ENCODE measurements at places on chromosomes 11 and 22.
A peak's percentile ranks its signal among the peaks of the same experiment; 100 is the strongest.

DNA sequence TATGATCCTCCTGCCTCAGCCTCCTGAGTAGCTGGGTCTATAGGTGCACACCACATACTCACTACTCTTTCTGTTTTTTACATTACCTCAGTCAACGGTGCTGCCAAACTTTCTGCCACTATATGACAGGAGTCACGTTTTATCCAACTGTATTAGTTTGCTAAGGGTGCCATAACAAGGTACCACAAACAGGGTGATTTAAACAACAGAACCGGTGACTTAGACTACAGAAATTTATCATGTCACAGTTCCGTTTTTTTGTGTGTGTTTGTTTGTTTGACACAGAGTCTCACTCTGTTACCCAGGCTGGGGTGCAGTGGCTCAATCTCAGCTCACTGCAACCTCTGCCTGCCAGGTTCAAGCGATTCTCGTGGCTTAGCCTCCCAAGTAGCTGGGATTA lies 6.3 kb upstream of the SWAP70 start:
- DNase-seq = no peak

- no peak for DNase-seq
These were observed 39.9 kb downstream of the SERGEF start for GRCh38 chr11:17972987-17973386.

- DNase-seq = no peak
These were observed 833 bp downstream of the NHERF4 start for GRCh38 chr11:119185981-119186634.

DNA sequence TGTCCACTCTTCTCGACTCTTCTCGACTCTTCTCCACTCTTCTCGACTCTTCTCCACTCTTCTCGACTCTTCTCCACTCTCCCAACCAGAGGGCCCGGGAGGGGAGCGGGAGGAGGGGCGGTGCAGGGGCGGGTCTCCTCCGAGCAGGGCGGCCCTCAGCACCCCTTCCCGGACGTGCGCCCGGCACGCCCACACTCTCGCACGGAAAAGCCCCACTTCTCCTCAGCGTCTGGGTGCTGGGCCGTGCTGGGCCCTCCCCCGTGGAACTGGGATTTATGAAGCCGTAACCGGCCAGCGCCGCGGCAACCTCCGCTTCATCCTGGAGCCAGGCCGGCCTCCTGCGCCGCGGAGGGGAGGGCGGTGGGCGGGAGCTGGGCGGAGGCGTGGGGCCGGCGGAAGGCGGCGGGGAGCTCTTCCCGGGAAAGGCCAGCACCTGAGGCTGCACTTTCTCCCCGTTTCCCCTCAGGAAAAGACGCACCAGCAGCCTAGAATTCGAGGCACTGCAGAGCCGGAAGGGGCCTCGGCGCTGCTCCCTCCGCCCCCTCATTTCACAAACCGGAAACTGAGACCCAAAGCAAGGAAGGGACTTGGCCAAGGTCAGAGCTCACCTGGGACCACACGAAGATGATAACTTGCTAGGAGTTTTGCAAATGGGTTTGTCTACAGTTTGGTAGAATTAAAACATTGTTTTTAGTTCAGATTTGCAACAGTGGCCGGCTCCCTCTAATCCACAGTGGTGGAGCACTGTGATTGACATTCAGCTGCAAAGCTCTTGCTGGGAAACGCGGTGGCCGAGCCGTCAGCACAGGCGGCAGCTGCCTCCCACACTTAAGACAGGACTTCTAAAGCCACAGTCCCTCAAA lies 31.6 kb upstream of the JAM3 start:
- DNase-seq = peak; percentile 46

- DNase-seq = no peak
These were observed 47.1 kb upstream of the CTSC start for GRCh38 chr11:88384669-88385005.

- no peak for DNase-seq
These were observed 57.7 kb downstream of the APOL5 start for GRCh38 chr22:35775339-35775738.

- no peak for DNase-seq
These were observed 83.0 kb downstream of the MORC2 start for GRCh38 chr22:30885591-30885990.

DNA sequence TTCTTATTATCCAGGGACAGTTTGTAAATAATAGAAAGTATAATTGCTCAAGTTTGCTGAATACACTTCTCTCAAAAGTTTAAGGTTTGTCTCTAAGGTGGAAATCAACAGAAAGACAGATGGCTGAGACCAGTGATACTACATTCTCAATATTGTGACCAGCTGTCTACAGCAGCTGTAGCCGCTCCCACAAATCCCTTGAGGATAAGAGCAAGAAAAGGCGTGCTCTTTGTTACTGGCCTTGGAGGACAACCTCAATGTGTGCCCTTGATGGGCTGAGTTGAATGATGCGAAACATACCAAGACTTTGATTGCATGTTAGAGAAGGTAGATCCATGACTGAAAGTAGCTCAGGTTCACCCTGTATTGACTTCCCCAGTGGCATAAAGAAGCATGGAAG lies 6.1 kb downstream of the OR6M1 start:
- no peak for DNase-seq

DNA sequence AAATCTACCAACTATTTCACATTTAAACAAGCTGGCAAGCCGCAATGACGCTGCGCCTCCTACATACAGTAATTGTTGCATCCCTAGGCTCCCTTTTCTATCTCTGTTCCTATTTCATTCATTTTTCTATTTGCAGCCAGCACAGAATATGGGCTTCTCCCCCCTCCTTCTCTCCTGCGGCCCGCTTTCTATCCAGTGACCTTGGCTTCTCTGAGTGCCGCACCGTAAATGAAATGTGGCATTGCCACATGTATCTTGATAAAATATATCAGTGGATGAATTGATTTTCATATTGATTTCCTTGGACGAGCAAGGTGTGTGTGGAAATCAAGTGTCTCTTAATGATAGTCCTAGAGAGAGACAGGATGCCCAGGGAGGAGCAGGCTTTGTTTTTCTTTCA lies 70.2 kb downstream of the ZBTB16 start:
- no peak for DNase-seq

DNA sequence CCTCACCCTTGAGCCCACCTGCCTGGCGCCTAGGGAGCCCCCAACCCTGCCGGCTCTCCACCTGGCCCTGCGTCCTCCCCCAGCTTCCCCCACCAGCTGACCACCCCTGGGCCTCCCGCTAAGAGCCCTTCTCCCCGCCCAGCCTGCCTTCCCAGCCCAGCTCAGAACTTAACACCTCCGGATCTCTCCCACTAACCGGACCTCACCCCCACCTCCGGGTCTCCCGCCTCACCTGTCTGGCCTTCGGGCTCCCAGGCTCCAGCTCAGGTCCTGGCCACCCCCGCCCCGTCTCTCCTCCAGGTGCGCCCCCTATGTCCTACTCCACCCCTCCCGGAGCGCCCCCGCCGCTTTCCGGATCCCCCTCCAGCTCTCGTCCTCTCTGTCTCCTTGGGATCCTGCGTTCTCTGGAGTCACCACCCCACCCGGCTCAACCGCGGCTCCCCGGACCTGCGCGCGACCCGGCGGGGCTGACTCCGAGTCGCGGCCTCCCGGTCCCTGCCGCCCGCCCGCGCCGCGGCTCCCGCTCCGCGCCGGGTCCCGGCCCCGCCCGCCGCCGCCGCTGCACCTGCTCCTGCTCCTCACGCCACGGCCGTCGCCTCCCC lies at the start of gene KCNJ11:
TSS of gene KCNJ11 (minus strand) at position 51 of the 602 bp plus-strand sequence. CDS start 568 bp downstream, outside the sequence.
- DNase-seq = no peak

DNA sequence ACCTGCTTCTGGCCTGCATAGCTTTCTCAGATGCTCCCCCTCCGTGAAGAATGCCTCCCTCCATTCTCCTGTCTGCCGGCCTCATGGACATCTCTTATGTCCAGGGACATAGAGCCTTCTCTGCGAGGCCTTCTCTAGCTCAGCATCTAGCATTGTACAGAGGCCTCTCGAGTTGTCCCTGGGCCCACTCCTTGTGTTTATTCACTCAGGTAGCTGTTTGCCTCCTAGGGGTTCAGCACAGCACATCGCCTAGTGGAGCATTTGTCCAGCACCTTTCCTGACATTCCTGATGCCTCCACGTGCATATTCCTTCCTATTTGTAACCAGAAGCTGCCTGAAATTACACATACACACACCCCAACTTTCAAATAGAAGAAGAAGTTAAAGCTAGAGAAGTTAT lies 101.3 kb downstream of the TBC1D22A start:
- no peak for DNase-seq

Data from stimulated activated CD4-positive, alpha-beta T cell treated with anti-CD3 and anti-CD28 coated beads, Interleukin-1b, Interleukin-23, amount 100 ng/mL, for 48 hours (primary cell).